Hepatocyte (in vitro differentiated cells): ENCODE measurements at places on chromosomes 12 and 14. TPM values are rescaled to one million over a fixed set of nuclear protein-coding genes. Genes with fewer than 3 reads are reported as not detected.

BEST3 gene
- polyA plus RNA-seq: 0.34 TPM in 1 of 2 replicates, not detected in the other

SIX1 gene
- 5.2 and 5.9 TPM in 2 replicates for polyA plus RNA-seq

OASL gene
- polyA plus RNA-seq: 0.13 and 0.47 TPM in 2 replicates

MRPL52 gene
- 214 and 227 TPM in 2 replicates for polyA plus RNA-seq

SIX6 gene
- not detected in 2 replicates for polyA plus RNA-seq

C3AR1 gene
- polyA plus RNA-seq: 4.1 and 5.9 TPM in 2 replicates

SMCO2 gene
- polyA plus RNA-seq: 0.43 TPM in 1 of 2 replicates, not detected in the other
